ENCODE measurements at places on chromosomes 7 and 10.

- DNase-seq: peak; percentile 88
These were observed at the start of gene LOXL4 for GRCh38 chr10:98267894-98268693. Gene LOXL4 (minus strand): TSS chr10:98268194. CDS start chr10:98263019, 5,175 bp downstream.

GRCh38 chr10:109880886-109881768 lies 42.2 kb downstream of the XPNPEP1 start:
- DNase-seq: peak; percentile 59

- no peak for DNase-seq
These were observed 207.8 kb upstream of the MGMT start for GRCh38 chr10:129259128-129259815.

DNA sequence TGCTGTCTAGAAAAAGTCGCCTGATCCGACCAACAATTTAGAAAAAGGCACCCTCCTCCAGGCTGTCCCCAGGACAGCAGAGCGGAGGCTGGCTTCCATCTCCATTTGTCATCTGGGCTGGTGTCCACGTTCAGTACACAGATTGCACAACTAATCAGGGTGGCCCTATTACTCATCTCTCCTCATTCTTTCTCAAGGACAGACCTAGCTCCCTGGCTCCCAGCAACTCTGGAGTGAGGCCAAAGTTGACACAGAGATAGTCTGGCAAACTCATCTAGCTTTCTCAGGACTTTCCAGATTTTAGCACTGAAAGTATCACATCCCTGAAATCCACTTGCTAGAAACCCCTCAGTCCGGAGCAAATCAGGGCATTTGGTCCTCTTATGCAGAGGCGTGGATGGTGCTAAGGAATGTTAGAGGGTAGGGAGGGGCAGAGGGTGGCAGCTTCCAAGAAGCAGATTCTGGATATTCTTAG lies 75.1 kb downstream of the DNAH11 start:
- no peak for DNase-seq

- DNase-seq: no peak
These were observed 39.4 kb downstream of the ABLIM1 start for GRCh38 chr10:114618722-114619121.

DNA sequence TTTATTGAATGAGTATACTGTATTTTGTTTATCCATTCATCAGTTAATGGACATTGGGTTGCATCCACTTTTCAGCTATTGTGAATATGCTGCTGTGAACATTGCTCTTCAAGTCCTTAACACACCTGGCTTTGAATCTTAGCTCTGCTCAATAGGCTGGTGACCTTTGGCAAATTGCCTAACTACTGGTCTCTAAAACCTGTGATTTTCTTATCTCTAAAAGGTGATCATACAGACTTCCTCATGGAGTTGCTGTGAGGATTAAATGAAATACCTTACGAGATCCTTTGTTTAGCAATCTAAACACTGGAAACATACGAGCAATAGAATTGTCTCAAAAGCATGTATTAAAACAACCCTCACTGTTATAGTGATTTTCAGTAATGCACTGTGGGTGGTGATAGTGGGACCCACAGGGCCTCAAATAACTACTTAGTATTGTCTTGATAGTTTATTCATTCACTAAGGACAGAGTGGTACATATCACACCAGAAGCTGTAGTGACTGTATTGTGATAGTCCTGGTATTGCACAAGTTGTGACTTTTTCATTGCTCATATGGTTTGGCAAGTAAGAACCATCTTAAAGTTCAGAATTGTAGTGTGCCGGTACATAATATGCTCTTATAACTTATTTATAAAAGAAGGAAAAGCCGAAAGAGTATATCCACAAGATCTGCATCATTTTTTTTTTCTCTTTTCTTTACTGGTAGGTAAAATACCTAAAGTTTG lies 257.6 kb downstream of the EXOC4 start:
- DNase-seq: no peak

GRCh38 chr10:76388321-76389023 lies 957.0 kb downstream of the LRMDA start:
- DNase-seq: no peak

DNA sequence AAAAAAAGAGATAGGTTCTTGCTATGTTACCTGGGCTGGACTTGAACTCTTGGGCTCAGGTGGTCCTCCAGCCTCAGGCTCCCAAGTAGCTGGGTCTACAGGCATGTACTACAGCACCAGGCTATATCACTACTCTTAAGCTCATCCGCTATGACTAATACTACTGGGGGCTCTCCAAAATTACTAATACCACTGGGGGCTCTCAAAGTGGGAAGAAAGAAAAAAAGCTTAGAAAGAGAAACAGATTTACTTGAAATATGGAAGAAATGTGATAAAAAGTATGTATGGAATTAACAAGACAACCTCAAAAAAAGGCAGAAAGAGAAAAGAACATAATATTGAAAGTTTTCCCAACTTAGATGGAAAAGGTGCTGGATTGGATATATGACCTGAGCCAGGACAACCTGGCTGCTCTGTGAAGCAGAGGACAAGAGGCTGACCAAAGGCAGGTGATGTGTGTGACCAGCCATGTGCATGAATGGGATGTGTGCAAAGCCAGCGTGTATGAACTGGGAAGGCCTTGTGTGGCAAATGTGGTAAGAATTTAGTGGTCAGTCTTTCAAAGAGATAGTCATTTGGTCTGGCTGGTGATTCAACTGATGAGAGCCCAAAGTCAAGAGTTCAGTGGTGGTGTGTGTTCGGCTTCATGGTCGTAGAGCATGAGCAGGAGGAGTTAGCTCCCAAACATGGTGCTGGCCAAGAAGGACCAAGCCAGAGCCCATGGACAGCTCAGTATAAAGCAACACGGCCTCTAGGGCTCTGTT lies 232.4 kb upstream of the KLF14 start:
- DNase-seq: no peak

DNA sequence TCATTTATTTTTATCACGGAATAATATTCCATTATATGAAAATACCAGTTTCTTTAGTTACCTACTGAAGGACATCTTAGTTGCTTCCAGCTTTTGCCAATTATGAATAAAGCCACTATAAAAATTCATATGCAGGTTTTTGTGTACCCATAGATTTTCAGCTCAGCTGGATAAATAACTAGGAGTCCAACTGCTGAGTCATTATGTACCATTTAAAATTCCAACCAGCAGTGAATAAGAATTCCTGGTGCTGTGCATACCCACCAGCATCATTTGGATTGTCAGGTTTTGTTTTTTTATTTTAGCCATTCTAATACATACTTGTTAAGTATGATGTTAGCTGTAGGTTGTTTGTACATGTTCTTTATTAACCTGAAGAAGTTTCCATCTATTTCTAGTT lies 14.5 kb downstream of the FAM24B start:
- DNase-seq: no peak

GRCh38 chr7:73423519-73424488 lies 9.8 kb upstream of the FZD9 start:
- no peak for DNase-seq

GRCh38 chr7:31432176-31432575 lies 81.7 kb upstream of the ITPRID1 start:
- no peak for DNase-seq

DNA sequence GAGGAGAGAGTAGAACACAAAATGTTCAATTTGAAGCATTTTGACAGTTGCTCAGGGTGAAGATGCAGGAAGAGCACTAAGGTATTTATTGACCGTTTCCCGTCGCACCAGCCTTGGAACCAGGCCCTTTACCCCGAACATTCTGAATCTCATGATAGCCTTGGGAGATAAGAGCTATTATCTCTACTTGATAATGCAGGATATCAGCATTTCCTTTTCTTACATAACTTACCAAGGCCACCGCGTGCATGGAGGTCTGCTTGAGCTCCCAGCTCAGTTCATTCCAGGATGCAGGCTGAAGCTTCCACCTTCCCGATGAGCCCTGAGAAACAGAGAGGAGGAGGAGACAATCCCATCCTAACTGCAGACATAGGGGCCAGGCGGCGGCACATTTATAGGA lies 324.2 kb upstream of the COBL start:
- DNase-seq: no peak

DNA sequence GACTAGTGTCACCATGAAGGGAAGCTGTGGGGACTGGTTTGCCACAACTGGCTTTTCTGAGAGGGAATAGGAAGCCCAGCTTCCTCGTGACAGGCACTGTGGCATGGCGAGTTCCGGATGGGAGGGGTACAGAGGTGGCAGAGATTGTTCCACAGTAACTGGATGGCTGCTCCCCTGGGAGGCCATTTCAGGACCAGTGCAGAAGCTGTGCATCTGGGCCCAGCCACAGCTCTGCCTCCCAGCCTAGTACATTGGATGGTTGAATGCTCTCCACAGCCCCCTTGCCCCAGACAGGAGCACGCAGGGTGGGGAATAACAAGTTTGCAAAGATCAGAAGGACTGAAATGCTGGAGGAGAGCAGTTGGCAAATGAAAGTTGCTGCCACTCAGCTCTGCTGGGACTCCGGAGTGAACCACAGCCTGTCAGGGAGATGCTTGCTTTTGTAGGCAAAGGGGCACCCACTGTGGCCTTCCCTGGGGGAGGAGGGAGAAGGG lies 51.8 kb downstream of the GSDME start:
- DNase-seq: no peak
